AG10803 (cell line): ENCODE measurements at places on chromosomes 4 and X.
A peak's percentile ranks its signal among the peaks of the same experiment; 100 is the strongest.

GRCh38 chr4:179989975-179990374 is 2253.2 kb upstream of the TENM3 start:
- DNase-seq, result no peak

DNA sequence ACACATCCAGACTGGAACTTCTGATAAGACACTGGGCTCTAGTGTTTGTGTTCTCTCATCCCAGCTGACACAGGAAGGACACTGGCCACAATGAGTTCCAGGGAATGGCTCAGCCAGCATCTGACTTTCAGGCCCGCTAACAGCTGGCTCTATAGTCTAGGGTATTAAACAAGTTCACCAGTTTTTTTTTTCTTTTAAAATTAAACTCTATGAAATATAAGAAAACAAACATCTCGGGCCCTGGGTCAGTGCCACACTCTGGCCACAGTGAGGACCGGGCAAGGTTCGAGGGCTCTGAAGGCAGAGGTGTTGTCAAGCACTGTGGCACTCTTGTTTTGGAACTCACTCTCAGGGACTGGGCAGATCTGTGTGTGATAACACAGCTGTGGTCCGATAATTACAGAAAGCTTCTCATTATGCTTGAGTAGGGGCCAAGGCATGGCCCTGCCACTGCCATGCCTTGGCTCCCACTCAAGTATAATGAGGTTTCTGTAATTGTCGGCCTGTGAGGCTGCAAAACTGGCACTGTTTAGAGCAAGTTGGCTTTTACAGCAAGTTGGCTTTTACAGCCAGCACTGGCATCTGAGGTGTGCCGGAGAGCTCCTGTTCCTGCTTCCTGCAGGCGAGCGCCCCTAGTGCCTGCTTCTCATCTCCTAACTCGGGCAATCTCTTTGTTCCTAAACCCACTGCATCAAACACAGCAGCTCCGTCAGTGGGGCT is 62.8 kb downstream of the PPP1R2C start:
- DNase-seq, result no peak

- peak; percentile 28 for DNase-seq
These were observed 6.8 kb upstream of the ANOS1 start for GRCh38 chrX:8738588-8739189.

DNA sequence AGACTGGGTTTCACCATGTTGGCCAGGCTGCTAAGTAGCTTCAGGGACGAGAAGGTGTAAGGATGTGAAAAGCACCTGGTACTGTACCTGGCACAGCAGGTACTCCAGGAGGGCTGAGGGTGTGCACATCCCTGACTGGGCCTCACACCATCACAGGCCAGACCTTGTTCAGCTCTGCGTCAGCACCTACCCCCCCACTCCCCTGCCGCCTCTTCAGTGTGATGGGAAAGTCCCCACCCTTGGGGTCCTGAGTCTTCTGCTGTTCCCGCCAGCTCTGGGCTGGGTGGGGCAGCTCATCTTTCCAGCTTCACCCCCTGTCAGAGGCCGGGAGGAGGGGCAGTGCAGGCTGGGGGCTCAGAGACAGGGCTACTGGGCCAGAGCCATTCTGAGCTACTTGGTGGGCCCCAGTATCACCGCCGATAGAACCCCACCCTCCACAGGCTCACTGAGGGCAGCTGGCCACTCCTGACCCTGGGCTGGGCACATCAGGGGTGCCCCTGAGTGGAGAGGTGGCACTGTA is 6.7 kb upstream of the SH3BP2 start:
- no peak for DNase-seq

- peak; percentile 82 for DNase-seq
These were observed 905.1 kb upstream of the SLIT2 start for GRCh38 chr4:19346636-19347035.

GRCh38 chrX:129779086-129779672 is 570 bp upstream of the SASH3 start:
- no peak for DNase-seq

GRCh38 chr4:2937146-2937857 is 25.9 kb downstream of the NOP14 start:
- DNase-seq, result no peak

GRCh38 chr4:95263960-95264359 is 284.8 kb downstream of the UNC5C start:
- DNase-seq, result no peak

DNA sequence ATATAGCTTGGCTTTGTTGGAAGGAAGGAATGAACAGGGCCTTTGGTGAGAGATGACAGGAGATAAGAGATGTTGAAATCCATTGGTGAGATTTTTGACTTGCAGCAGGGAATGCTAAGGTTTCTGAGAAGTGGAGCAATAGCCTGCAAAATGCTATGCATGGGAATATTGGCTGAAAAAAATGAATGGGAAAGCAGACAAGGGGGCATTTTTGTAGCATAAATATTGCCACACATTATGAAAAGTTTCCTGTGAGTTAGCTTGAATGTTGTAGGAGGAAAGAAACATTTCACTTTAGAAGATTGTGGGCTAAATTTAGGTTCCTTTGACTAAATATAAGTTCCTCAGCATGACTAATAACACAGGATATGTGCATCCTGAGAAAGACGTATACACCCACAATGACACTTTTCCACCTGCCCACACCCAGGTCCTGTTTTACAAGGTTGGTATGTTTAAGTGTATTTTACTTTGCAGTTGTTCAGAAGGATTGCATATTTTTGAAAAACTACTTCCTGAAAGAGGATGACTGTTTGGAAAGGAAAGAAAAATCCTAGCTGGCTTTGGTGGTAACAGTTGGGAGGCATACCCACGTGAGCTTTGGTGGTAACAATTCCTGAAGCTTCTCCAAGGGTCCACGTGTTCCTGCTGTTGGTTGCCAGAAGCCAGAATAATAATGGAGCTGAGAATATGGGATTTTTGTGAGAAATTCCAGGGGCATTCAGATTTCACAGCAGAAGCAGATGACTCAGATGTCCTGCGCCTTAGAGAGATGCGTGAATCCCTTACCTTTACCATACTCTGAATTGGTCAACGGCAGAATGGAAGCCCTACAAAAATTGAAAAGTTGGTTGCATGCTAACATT is 28.5 kb downstream of the PHEX start:
- peak; percentile 31 for DNase-seq

- no peak for DNase-seq
These were observed 5.5 kb upstream of the FAM47E start for GRCh38 chr4:76246025-76246424.

DNA sequence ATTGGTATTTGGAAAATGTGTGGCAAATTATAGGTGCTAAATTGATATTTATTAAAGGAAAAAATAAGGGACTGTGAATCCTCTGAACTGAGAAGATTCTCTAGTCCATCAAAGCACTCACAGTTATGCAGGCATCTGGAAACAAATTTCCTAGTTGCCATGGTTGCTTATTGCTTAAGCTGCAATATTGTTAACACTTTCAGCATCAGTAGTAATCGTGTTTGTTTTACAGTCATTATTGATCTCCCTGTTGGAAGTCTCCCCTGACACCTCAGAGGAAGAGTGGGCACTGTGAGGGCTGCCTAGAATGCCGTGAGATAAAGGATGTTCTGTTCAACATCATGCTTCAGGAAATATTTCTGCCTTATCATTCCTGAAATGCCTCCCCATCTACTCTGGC is 2004.3 kb upstream of the ADGRL3 start:
- DNase-seq, result no peak

DNA sequence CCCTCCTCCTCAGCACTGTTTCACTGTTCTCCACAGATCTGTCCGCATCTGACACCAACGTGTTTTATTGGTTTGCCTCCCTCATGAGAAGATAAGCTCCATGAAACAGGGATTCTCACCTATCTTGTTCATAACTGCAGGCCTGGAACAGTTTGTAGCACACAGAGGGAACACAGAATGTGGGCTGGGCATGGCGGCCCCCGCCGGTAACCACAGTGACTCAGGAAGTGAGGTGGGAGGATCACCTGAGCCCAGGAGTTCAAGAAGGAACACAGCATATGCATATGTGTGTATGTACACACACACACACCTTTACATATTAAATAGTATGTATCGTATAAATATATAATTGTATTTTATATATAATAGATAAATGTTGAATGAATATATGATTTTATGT is 168.6 kb downstream of the AFAP1 start:
- no peak for DNase-seq
